ENCODE measurements at places on chromosomes 4 and X.

- DNase-seq = no peak
Measured at GRCh38 chr4:121408-122084, 2.8 kb upstream of the ZNF718 start.

- no peak for DNase-seq
Measured at GRCh38 chr4:143302536-143302935, 34.1 kb upstream of the GAB1 start.

DNA sequence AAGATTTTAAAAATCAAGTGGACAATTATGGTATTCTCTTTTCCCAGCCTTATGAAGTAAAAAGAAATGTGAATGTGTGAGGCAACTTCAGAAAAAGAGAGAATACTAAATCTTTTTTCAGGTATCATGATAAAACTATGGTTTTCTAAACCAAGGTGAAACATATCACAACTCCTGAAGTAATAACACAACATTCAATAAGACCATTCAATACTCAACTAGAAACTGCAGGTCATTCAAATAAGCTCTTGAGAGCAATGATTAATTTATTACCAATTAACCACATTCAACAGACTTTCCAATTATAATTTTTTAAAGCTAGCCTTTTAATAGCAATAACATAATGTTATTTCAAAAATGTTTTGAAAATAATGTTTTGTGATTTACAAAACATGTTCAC lies 35.8 kb downstream of the SLC10A7 start:
- no peak for DNase-seq

- DNase-seq = no peak
Measured at GRCh38 chrX:1167466-1167865, 45.0 kb downstream of the CRLF2 start.

- DNase-seq = no peak
Measured at GRCh38 chr4:85744950-85745349, 270.0 kb downstream of the ARHGAP24 start.

DNA sequence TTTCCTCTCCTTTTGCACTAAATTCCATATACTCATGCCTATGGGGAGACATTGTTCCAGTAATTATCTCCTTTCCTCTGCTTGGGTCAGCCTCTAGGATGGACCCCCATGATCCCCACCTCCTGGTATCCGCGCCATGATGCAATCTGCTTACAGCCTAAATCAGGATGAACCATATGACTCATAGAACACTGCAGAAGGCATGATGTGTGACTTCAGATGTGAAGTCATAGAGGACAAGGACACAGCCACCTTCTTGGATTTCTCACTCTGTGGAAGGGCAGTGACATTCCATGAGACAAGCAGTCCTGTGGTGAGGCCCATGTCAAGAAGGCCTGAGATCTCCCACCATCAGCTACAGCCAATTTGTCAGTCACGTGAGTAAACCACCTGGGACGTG lies 9.0 kb upstream of the TMEM144 start:
- DNase-seq = no peak

- DNase-seq = no peak
Measured at GRCh38 chrX:110397904-110398303, 39.3 kb downstream of the RTL9 start.

GRCh38 chrX:65932173-65933084 lies 107.5 kb downstream of the VSIG4 start:
- peak; percentile 9 for DNase-seq

DNA sequence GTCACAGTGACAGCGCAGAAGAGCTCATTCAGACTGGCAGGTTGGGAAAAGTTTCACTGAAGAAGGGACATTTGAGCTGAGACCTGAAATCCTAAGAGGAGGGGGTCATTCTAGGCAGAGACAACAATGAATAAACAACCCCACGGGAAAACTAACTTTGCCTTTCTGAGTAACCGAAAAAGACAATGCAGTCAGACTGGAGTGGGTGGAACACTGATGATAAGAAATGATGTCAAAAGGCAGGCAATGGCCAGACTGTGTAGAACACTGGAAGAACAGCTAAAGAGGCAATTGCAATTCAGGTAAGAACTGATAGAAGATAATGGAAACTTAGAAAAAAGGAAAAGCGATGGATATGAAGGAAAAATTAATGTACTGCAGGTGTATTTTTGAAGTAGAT lies 73.8 kb downstream of the CHIC2 start:
- no peak for DNase-seq

DNA sequence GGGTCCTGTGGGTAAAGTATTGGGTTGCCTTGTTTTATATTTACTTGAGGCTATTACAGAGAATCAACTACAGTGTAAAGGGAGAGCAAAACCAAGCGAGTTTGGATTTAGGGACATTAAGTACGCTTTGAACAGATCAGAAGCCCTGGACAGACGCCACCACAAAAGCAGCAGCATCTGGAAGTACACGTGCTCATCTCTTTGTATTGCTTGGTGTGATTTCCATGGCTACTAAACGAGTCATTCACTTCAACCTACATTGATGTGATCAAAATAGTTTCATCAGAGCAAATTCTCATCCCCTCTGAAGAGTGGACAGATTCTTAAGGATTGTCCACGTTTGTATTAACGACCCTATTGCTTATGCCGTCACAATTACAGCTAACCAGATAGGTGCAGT lies 85.1 kb downstream of the SORBS2 start:
- DNase-seq = no peak

GRCh38 chrX:69389101-69389501 lies 115.0 kb upstream of the NALF2 start:
- no peak for DNase-seq

GRCh38 chr4:183185018-183185417 lies 86.0 kb downstream of the WWC2 start:
- DNase-seq = no peak
